Peyer's patch (tissue), 4 donors: ENCODE measurements at places on chromosomes 11 and 22. TPM values are rescaled to one million over a fixed set of nuclear protein-coding genes. Genes with fewer than 3 reads are reported as not detected.
A peak's percentile ranks its signal among the peaks of the same experiment; 100 is the strongest.

DNA sequence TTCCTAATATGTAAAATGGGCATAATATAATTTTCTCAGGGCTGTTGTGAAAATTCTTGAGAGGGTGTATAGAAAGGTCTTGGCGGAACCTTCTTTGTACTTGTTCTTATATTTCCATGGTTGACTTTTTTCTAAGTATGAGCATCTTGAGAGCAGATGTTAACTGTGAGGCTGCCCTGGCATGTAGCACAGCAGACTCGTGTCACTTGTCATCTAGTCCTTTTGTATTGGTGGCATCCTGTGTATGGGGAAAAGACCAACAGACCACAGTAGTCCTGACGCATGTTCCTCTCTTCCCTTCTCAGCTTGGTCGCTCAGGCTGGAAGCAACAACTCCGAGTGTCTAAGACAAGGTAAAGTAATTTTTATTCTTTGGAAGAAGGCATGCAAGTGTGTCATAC lies 153.8 kb upstream of the ZBED5 start:
- no peak for DNase-seq
- H3K4me1 ChIP-seq: no peaks in the 10 kb centered on the region
- no peak overlapping the region for H3K4me3 ChIP-seq
- no peak overlapping the region for H3K27ac ChIP-seq
- H3K27me3 ChIP-seq: no peaks in the 10 kb centered on the region
- H3K36me3 ChIP-seq: no peaks in the 10 kb centered on the region

DNA sequence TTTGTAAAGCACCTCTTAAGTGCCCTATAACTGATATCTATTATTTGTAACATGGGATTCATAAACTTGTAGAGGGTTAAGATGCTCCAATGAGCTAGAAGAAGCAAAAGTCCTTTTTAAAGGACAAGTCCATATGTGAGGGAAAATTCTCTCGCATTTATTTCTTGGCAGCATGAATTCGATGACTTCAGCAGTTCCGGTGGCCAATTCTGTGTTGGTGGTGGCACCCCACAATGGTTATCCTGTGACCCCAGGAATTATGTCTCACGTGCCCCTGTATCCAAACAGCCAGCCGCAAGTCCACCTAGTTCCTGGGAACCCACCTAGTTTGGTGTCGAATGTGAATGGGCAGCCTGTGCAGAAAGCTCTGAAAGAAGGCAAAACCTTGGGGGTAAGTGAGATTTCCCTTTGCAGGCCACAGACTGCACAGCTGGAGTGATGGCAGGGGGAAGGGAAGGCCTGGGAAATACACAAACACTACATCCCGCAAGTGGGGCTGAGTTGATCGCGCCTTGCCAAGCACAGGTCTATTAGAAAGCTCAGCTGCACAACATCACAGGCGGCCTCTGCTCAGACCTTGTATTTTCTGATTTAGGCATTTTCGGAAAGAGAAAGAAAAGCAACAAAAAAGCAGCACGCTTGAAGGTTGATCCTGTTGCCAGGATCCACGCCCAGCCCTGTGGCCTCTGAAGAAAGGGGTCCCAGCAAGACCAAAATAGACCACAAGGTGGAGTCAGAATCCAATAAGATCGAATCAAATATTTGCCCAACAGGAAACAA lies 1.5 kb downstream of the MS4A8 start:
- no peak overlapping the region for H3K27ac ChIP-seq
- H3K4me3 ChIP-seq: peak overlapping the region; percentile 45
- DNase-seq: no peak
- no peaks in the 10 kb centered on the region for H3K36me3 ChIP-seq
- H3K27me3 ChIP-seq: no peaks in the 10 kb centered on the region

TMEM258 gene
- 34.5 TPM for total RNA-seq

SOX6 gene
- 163 TPM for total RNA-seq

GGT1 gene
- 63.5 TPM for total RNA-seq

CD3G gene
- total RNA-seq: 5.8 TPM

DYNC2H1 gene
- 6.2 TPM for total RNA-seq

DNA sequence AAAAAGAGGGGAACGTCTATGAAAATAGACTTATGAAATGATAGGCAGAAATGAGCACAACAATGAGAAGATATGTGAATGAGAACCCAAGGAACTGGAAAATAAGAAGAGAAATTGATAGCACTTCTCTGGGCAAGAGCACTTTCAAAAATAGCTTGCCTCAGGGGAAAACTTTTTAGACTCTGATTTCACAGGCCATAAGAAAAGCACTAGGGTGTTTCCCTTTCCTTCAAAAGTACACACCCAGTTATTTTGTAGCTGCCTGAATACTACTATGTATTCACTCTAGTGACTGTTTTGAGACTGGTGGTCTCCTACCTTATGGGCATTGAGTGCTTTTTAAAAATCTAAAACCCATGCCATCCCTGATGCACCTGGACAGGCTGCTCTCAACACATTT lies 172.3 kb upstream of the SOX6 start:
- H3K4me1 ChIP-seq: no peaks in the 10 kb centered on the region
- no peak overlapping the region for H3K27ac ChIP-seq
- no peaks in the 10 kb centered on the region for H3K36me3 ChIP-seq
- H3K27me3 ChIP-seq: no peaks in the 10 kb centered on the region
- DNase-seq: no peak

DNA sequence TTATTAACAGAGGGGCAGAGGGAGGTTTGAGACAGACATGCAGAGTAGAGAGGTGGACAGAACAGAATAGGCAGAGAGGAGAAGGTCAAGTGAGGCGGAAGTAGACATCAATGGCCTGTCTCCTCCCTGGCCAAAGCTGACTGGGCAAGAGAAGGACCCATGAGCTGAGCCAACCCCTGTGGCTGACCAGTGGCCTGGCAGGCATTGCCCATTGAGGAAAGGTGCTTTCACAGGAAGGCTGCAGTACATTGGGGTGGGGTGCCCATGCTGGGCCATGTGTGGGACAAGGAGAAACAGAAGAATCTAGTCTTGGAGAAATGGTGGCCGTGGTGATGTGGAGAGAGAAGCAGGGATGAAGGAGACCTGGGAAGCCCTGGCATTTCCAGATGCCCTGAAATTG lies 76.0 kb downstream of the MYEOV start:
- no peaks in the 10 kb centered on the region for H3K27me3 ChIP-seq
- no peaks in the 10 kb centered on the region for H3K4me1 ChIP-seq
- H3K27ac ChIP-seq: no peak overlapping the region
- no peak for DNase-seq
- no peak overlapping the region for H3K4me3 ChIP-seq

DNA sequence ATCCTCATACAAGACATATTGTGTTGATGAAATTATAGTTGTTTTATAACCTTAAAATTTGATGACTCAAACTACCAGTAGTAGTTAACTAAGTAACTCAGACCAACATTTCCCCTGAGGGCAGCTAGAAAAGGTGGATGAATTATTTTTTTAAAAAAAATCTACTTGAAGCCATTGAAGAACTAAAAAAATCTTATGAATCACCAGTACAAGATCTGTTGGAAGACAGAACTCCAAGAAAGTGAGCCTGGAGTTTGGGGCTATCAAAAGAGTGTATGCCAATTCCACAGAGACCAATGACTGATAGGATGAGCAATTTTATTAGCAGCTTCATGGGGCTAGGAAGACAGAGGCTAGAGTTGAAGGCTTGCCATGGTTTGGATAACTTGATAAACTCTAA lies 72.4 kb downstream of the CYP2R1 start:
- H3K27ac ChIP-seq: no peak overlapping the region
- H3K36me3 ChIP-seq: no peaks in the 10 kb centered on the region
- DNase-seq: no peak
- no peaks in the 10 kb centered on the region for H3K4me1 ChIP-seq
- H3K27me3 ChIP-seq: no peaks in the 10 kb centered on the region
- H3K4me3 ChIP-seq: no peak overlapping the region

- H3K36me3 ChIP-seq: no peaks in the 10 kb centered on the region
- H3K4me1 ChIP-seq: no peaks in the 10 kb centered on the region
- H3K27ac ChIP-seq: no peak overlapping the region
- no peak overlapping the region for H3K4me3 ChIP-seq
- no peaks in the 10 kb centered on the region for H3K27me3 ChIP-seq
Observed at GRCh38 chr11:225734-226453, 10.2 kb downstream of the SIRT3 start.

OR52H1 gene
- not detected for total RNA-seq

DNA sequence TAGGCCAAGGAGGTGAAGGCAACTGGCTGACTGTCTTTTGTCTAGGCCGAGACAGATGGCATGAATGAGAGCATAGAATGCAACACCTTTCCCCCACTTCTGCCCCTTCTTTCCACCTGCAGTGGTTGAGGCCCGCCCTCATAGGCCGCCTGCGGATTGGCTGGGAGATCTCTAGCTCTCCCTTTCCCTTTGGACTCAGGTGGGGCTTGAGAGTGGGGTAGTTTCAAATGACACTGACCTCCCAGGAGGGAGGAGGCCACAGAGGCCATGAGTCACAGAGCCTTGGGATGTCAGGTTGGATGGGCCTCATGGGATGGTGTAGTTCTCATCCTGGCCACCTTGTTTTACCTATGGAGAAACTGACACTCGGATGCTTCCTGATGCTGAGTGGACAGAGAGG lies 9.1 kb downstream of the MICAL2 start:
- DNase-seq: peak; percentile 72
- no peaks in the 10 kb centered on the region for H3K36me3 ChIP-seq
- H3K4me1 ChIP-seq: no peaks in the 10 kb centered on the region
- H3K27ac ChIP-seq: peak overlapping the region; percentile 66

- H3K36me3 ChIP-seq: no peaks in the 10 kb centered on the region
- DNase-seq: no peak
- H3K4me1 ChIP-seq: no peaks in the 10 kb centered on the region
Observed at GRCh38 chr11:110366291-110366690, 63.5 kb upstream of the FDX1 start.

MN1 gene
- total RNA-seq: 0.53 TPM

DNA sequence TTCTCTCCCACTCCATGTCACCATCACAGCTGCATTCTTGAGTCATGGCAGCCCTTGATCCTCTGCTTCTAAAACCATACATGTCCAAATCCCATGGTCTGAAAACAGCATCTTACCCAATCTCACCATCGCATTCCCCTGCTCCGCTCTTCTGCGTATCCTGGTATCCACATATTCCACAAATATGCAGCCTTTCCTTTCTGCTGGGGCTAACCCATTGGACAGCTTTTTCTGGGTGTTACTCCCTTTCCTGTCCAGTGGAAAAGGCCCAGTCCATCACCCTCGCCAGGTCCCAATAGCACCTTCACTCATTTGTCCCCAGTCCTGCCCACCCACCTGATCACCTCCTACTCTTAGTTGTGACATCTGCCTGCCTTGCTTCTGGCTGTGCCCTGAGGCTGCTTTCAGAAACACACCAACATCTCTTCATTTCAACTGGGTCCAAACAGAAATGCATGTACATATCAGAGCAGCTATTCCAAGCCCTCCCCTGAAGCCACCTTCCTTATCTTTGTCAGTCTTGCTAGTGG lies 237.6 kb upstream of the TBCEL start:
- H3K27me3 ChIP-seq: no peaks in the 10 kb centered on the region
- H3K4me1 ChIP-seq: no peaks in the 10 kb centered on the region
- H3K27ac ChIP-seq: no peak overlapping the region

LAMTOR1 gene
- total RNA-seq: 86.6 TPM

DNA sequence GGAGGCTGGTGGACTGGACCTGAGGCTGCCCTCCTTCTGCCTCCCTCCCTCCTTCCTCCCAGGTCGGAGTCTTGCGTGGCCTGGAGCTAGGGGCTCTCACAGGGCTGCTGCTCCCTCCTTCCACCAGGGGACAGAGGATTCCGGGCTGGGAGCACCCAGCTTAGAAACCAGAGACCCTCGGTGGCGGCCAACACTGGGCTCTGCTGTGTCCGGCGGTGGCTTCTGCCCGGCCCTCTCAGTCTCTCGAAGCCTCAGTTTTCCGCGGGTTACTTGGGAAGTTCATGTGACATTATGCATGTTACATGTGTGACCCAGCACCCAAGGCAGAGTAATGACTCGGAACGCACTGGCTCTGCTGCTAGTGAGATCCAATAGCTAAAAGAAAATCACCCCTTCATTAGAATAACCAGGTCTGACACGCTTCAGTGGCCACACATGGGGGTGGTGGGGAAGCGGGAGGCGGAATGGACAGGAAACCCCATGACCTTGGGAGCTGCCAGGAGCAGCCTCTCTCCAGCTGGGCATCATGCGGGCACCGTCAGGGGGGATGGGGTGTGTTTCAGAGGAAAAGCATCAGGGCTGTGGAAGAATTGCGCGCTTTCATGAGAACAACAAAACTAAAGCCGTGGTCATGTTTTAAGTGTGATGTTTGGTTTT lies 5.9 kb upstream of the MRGPRG start:
- no peaks in the 10 kb centered on the region for H3K27me3 ChIP-seq
- H3K4me1 ChIP-seq: no peaks in the 10 kb centered on the region
- no peak overlapping the region for H3K4me3 ChIP-seq
- no peak for DNase-seq

DNA sequence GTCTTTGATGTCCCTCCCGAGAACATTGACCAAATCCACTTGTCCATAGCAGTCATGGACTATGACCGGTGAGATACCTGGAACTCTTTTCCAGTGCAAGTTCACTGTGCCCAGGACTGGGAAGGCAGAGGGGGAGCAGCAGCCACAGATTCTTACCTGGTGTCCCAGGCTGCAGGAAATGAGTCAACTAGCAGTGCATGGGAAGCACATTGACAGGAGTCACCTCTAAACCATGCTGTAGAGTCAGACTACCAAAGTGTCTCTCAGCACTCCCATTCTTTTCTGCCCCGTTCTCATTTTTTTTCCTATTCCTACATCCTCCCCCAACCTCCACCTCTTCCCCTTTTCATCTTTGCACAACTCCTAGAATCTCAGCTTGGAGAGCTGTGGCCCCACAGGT lies 67.2 kb upstream of the OLFML1 start:
- H3K36me3 ChIP-seq: no peaks in the 10 kb centered on the region
- DNase-seq: no peak
- H3K4me3 ChIP-seq: no peak overlapping the region

- no peak overlapping the region for H3K27ac ChIP-seq
- H3K36me3 ChIP-seq: no peaks in the 10 kb centered on the region
- no peak overlapping the region for H3K4me3 ChIP-seq
- no peaks in the 10 kb centered on the region for H3K27me3 ChIP-seq
- no peaks in the 10 kb centered on the region for H3K4me1 ChIP-seq
- DNase-seq: no peak
Observed at GRCh38 chr11:64614917-64615316, 23.9 kb downstream of the SLC22A12 start.

TMX2 gene
- total RNA-seq: 86.0 TPM

DNA sequence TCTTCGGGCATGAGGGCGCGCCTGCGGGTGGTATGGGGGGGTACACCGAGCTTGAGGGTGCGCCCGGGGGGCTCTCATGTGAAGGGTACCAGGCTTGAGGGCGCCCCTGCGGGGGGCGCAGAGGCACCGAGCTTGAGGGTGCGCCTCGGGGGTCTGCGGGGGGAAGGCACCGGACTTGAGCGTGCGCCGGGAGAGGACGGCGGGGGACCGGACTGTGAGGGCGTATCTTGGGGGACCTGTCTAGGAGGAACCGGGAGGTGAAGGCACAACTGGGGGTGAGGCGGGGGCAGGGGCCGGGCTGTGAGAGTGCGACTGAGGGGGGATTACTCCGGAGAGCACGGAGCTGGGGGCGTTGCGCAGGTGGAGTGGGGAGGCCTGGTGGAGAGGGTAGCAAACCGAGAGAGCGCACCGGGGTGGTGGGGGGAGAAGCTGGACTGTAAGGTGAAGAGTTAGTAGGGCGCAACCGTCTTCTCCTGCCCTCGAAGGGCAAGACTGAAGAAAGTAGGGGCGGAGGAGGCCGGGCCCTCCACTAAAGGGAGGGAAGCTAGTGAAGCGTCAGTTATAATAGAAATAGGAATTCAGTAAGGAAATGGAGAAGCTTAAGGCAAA lies 1.1 kb upstream of the DDX6 start:
- H3K27ac ChIP-seq: peak overlapping the region; percentile 96
- H3K4me3 ChIP-seq: peak overlapping the region; percentile 79
- peak; percentile 53 for DNase-seq
- no peaks in the 10 kb centered on the region for H3K4me1 ChIP-seq
